Diencephalon (tissue), 1 donor: ENCODE measurements at places on chromosomes 12 and 14. TPM values are rescaled to one million over a fixed set of nuclear protein-coding genes. Genes with fewer than 3 reads are reported as not detected.

Gene KRT83
- not detected for total RNA-seq

Gene TBC1D30
- total RNA-seq, result 23.1 TPM

Gene CEP170B
- total RNA-seq, result 31.8 TPM

Gene IL22
- total RNA-seq, result not detected

Gene ADCY6
- total RNA-seq, result 35.5 TPM

Gene PIWIL1
- 0.23 TPM for total RNA-seq

Gene HOXC9
- not detected for total RNA-seq

Gene SLC10A1
- not detected for total RNA-seq

Gene PYGL
- total RNA-seq, result 14.3 TPM

Gene OTUB2
- total RNA-seq, result 11.3 TPM

Gene CLEC2A
- not detected for total RNA-seq

Gene LPCAT3
- total RNA-seq, result 13.8 TPM

Gene EGLN3
- 14.3 TPM for total RNA-seq

Gene B4GALNT3
- total RNA-seq, result 3.0 TPM

Gene KIF26A
- 9.2 TPM for total RNA-seq

Gene KRT71
- total RNA-seq, result not detected

Gene TESPA1
- total RNA-seq, result not detected

Gene KRT77
- total RNA-seq, result not detected

Gene OASL
- 0.46 TPM for total RNA-seq

Gene GUCY2C
- total RNA-seq, result not detected

Gene CLBA1
- total RNA-seq, result 12.9 TPM

Gene PAPLN
- total RNA-seq, result 1.4 TPM

Gene POTEM
- total RNA-seq, result not detected
